ENCODE measurements at places on chromosomes 7 and 10. TPM values are rescaled to one million over a fixed set of nuclear protein-coding genes. Genes with fewer than 3 reads are reported as not detected.

PRTFDC1 gene
- 4.8 TPM for total RNA-seq

GRCh38 chr7:96410126-96410839 is 88.4 kb upstream of the SLC25A13 start:
- H3K4me3 ChIP-seq: no peak overlapping the region
- no peaks in the 10 kb centered on the region for H3K27me3 ChIP-seq
- DNase-seq: no peak
- no peaks in the 10 kb centered on the region for H3K36me3 ChIP-seq
- H3K27ac ChIP-seq: no peak overlapping the region
- peaks cover 3% of the 10 kb centered on the region for H3K4me1 ChIP-seq

LMBR1 gene
- 55.6 TPM for total RNA-seq

SPDYE2B gene
- not detected for total RNA-seq

- no peaks in the 10 kb centered on the region for H3K36me3 ChIP-seq
- H3K4me3 ChIP-seq: no peak overlapping the region
- H3K4me1 ChIP-seq: no peaks in the 10 kb centered on the region
- H3K27ac ChIP-seq: no peak overlapping the region
These were observed 34.7 kb upstream of the MKLN1 start for GRCh38 chr7:131293018-131293417.
